ENCODE measurements at places on chromosomes 1 and 21.

DNA sequence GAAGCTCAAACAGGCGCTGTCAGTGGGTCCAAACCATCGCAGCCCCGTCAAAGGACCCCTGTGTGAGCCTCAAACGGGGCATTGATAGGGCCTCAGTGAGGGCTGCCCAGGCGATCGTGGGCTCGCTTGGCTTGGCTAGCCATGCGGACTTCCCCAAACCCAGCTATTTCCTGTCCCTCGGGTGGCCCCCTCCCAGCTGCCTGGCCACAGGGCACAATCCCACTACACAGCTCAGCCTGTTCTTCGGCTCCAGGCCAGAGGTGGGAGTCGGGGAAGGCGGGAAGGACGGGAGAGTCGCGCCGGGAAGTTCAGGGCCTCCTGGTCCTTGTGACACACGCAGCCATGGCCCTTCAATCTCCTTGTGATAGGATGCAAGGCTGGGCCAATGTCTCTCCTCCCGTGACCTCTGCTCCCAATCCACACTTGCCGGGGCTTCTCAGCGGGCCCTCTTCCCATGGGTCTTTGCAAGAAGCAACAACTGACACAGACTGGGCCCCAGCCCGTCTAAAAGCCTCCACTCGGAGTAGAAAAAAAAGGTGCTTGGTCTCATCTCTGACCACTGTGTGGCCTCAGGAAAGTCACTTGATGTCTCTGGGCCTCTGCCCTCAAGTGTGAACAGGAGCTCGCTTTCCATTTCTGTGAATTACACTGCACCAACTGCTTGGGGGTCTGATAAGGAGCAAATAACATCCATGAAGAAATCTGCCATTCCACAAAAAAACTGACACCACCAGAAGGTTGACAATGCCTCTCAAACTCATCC is 7.1 kb upstream of the MATN1 start:
- DNase-seq, result no peak

DNA sequence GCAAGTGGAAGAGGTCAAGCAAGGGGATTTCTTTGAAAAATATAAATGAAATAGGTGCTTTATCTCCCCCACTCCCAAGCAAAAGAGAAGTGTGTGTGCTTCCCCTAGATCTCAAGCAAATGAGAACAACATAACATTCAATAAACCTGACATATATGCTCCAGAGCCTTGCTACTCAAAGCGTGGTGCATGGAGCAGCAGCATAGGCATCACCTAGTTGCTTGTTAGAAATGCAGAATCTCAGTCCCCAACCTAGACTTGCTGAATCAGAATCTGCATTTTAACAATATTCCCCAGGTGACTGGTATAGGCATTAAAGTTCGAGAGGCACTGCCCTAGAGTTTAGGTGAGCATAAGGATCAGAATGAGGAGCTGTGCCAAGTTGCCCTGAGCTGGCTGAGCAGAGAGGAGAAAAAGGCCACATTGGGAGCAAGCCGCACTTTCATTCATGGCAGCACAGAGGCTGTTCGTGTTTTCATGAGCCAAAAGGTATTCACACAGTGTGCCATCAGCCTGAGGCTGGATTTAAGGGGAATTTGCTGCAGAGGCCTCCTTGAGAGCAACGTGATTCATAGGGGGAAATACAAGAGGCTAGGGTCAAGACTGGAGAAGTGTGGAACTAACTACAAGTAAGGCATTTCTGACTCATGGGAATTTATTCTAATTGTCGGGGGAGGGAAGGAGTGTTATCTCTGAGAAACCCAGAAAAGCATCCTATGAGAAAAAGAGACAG is 14.3 kb upstream of the LPAR3 start:
- peak; percentile 71 for DNase-seq

DNA sequence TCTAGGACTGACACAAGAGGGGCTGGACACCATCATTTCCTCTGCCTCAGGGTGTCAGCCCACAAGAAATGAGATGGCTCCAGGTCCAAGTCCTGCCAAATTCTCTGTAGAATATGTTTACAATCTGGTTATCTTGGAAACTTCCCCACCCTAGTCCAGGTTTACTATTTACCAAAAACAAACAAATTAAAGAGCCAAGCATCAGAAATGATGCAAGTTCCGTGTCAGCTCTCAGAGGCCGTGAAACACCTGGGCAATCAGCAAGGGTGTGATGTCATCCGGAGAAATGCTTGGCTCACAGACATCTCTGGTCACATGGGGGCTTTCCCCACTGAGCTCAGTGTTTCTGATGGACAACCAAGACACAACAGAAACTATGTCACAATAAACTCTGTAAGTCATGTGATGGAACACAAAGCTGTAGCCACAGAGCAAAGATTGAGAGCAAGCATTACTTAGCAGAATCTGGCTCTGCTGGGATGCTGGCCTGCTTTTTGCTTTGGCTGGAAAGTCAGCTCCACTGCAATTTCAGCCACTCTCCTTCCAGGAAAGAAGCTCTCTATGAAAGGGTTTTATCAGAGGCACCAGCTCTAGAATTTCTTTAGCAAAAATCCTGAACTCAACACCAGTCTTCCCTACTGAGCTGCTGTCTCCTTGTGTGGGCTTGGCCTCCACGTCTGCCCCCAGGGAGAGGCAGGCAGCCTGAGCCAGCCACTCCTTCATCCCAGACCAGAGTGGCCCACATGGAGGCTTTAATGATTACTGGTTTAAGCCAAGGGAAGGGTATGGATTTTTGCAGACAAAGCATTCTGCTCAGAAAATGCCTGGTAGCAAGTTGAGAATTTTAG is 55.9 kb downstream of the NENF start:
- peak; percentile 97 for DNase-seq

DNA sequence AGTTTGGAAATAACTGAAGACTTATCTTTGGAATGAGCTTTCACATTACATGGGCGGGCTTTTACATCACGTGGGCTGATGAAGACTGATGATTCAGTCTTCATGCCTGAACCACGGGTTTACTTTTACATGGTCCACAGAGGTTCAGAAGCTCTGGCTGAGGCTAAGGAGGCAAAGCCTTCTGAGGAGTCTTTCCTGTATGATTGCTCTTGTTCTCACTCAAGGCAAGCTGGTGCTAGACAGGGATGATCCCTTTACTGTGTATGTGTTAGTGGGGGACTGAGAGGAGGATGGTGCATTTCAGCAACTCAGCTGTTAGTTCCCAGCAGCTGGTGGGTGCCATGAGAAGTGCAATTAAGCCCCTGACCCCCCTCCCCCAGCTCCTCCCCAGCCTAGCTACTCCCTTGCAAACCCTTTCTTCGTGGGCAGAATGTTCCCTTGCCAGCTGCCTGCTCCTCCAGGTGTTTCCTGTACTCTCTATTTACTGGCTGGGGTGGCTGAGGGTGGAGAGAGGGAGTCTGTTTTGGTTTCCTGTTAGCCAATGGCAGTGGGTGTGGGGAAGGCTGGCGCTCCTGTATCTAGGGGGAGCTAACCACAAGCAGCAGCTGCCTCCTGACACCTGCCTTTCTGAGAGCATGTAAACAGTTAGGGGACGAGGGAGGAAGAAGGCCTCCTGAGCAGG is 15.4 kb downstream of the BTG2 start:
- DNase-seq, result peak; percentile 63

DNA sequence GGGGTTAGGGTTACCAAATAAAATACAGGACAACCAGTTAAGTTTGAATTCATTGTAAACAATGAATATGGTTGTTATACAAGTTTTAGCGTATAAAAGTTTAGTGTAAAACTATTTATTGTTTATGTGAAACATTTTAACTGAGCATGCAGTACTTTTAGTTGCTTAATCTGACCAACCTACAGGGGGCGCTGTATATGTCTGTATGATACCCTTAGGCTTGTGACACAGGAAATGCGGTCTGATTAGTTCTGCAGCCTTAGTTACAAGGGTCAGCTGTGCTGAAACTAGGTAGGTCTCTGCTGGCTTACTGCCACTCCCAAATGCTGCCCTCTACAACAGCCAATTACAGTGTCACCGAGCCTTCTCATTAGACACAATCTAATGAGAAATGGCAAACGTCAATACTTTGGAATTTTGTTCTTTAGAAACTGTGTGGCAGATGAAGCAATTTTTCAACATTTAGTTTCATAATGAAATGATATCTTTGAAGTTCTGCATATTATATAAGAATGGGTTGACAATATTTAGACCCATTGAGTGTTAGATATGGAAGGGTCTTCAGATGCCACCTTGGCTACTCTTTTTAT is 56.2 kb downstream of the NTNG1 start:
- peak; percentile 3 for DNase-seq

- peak; percentile 47 for DNase-seq
Observed at GRCh38 chr1:111735858-111736544, 3.2 kb downstream of the INKA2 start.

- no peak for DNase-seq
Observed at GRCh38 chr1:61092642-61093041, 10.3 kb downstream of the NFIA start.

GRCh38 chr1:237124856-237125462 is 83.0 kb downstream of the RYR2 start:
- DNase-seq, result no peak

DNA sequence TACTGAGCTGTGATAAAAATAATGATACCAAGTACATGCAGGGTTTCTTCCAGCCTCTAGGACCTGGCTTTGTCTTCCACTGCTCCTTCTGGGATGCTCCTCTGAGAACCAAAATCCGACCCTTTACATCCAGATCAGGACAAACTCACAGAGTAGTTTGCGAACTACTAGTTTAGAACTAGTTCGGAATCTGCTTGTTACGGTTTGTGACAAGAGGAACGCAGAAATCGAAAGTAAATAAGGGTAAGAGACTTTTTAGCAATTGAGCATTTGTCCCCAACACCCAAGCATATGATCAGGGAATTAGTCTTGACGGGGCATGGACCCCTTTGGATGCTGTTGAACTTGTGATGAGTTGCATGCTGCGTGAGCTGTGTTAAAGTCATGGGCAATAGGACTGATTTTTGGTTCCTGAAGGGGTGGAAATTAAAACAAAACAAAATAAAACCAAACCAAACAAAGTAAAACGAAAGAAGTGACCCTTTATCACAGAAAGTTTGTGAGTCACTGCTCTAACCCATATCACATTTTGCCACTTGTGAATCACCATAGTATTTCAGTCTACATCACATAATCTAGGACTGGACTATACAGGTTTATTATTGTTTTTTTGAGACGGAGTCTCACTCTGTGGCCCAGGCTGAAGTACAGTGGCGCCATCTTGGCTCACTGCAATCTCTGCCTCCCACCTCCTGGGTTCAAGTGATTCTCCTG is 35.7 kb upstream of the ERRFI1 start:
- peak; percentile 82 for DNase-seq

GRCh38 chr1:33348676-33349080 is 27.8 kb upstream of the A3GALT2 start:
- DNase-seq, result no peak

- no peak for DNase-seq
Observed at GRCh38 chr1:18010408-18010807, 97.2 kb upstream of the IGSF21 start.

- DNase-seq, result no peak
Observed at GRCh38 chr1:62954758-62955157, 170.8 kb downstream of the ATG4C start.

- peak; percentile 19 for DNase-seq
Observed at GRCh38 chr1:224736619-224737352, 120.7 kb downstream of the CNIH3 start.

GRCh38 chr1:8097077-8097799 is 71.1 kb upstream of the ERRFI1 start:
- DNase-seq, result peak; percentile 96

- no peak for DNase-seq
Observed at GRCh38 chr1:11024874-11025203, 12.4 kb downstream of the TARDBP start.

GRCh38 chr1:41619511-41620364 is 135.3 kb upstream of the EDN2 start:
- no peak for DNase-seq

- DNase-seq, result no peak
Observed at GRCh38 chr1:212218065-212218464, 67.1 kb upstream of the PPP2R5A start.

DNA sequence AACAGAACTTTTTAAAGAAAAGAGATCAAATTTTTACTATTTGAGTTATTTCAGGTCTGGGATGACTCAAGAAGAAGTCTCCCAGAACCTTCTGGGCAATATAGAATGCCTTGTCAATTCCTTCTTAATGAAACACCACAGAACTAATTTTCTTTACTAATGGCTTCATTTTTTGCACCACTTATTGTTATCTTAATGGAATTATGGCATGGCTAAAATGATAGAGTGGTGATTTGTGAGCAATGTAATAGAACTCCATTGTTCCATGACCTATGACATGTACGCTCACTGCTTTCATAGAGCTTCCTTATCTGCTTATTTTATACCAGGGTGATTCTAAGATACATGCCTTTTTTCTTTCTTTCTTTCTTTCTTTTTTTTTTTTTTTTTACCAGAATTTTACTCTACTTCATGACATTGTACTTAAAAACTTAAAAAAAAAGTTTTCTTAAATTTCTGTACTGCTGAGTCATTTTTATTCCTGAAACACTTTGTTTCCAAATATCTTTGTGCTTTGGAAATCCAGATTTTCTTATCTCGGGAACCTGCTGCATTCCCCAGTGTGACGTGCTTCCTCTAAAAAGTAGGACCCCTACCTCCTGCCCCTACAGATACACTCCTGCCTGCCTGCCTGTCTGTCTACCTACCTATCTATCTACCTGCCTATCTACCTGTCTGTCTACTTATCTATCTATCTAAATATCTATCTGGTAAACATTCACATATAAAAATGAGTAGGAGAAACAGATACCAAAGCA is 284.9 kb downstream of the PBX1 start:
- peak; percentile 3 for DNase-seq

GRCh38 chr1:110524311-110525248 is 5.6 kb upstream of the KCNA10 start:
- peak; percentile 30 for DNase-seq

GRCh38 chr1:84540759-84541158 is 33.5 kb downstream of the CTBS start:
- DNase-seq, result no peak

DNA sequence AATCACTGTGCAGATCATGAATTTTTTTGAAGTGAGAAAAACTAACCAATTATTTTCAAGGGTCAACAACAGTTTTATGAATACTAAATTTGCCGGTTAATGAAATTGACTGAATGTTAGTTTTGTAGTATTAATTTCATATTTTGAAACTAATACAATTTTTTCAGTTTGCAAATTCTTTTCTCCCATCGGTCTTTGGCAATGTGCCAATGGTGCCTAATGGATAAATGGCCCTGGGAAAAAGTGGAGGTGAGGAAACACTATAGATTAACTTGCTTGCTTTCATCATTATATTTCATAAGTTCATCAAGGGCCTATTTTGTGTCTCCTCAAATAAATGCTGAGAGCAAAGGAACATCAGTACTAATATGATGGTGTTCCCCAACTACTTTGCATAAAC is 4.1 kb downstream of the C1orf141 start:
- no peak for DNase-seq

DNA sequence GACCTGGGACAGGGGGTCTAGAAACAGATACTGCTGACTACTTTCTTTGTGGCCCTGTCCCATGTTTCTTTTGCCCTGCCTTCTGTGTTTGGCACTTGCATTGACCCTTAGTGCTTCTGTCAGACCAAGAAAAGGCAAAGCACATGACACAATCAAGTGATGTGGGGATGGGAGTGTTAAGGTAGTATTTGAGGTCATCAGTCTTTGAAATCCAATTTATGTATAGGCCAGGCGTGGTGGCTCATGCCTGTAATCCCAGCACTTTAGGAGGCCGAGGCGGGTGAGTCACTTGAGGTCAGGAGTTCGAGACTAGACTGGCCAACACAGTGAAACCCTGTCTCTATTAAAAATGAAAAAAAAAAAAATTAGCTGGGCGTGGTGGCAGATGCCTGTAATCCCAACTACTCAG is 26.0 kb downstream of the SERBP1 start:
- DNase-seq, result peak; percentile 46
